ENCODE measurements at places on chromosomes 11 and 22.

DNA sequence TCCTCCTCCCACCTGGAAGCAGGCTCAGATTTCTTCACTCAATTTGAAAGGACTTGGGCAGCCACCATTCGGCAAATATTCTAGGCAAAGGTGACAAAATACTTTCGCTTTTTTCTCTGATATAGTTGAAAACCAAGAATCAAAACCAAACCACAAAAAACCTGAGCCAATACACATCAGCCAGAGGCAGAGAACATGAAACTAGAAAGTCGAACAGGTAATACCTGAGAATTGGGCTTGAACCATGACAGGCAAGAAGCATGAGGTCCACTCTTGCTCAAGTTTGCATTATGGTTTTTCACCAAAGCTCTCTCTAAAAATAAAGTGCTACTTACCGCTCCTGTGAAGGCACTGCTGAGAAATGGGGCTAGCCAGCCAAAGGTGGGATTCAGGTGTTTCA, 26.2 kb upstream of the LDLRAD3 start:
- no peak for DNase-seq

- no peak for DNase-seq
Observed at GRCh38 chr11:76700177-76701100, 29.9 kb upstream of the LRRC32 start.

GRCh38 chr11:16356057-16356760, at the start of gene SOX6:
TSS of gene SOX6 (minus strand) at chr11:16356546. CDS start at chr11:16341248, 15,298 bp downstream.
- no peak for DNase-seq

DNA sequence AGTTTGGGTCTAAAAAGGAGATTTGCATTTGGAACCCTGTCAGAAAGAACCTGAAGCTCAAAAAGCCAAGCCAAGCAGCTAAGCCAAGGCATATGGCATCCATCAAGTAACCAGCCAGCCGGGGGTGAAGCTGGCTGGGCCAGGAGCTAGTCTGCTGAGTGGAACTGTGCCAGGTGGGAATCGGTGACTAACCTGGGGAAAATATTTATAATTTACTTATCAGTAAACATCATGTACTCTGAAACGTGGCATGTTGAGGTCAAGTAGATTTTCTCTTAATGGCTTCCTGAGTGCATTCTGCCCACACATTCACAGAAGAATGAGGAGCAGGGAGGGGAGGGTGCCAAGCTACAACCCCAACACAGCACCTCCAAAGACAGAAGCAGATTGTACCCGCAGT, 70.5 kb upstream of the SESN3 start:
- DNase-seq: no peak

DNA sequence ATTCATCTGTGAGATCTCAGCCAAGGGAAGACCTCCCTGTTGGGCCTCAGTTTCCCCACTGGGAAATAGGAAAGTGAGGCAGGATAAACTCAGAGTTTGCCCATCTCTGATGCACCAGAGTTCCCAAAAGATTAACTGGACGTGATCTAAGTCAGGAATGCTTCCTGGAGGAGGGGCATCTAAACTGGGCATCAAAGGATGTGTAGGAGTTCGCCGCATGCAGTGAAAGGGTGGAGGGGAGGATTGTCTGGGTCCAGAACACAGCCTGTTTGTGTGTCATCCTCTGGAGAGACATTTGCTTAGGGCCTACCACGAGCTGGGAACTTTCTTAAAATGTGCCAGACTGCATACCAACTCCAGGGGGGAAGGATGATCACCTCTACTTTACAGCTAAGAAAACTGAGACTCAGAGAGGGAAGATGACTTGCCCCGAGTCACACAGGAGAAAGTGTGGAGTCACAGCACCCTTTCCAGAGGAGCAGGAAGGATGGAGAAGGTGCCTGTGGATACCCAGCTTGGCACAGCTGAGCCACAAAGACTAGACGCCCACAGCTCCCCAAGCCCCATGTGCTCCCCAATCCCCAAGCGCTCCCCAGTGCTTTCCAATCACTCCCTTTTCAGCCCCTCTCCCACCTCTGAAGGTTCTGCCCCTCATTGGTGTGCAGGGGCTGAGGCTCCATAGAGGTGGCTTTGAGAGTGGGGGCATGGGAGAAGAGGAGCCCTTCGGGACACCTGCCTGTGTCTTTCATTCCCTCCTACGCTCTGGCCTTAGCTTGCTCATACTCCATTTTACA, 50.1 kb downstream of the MN1 start:
- no peak for DNase-seq

DNA sequence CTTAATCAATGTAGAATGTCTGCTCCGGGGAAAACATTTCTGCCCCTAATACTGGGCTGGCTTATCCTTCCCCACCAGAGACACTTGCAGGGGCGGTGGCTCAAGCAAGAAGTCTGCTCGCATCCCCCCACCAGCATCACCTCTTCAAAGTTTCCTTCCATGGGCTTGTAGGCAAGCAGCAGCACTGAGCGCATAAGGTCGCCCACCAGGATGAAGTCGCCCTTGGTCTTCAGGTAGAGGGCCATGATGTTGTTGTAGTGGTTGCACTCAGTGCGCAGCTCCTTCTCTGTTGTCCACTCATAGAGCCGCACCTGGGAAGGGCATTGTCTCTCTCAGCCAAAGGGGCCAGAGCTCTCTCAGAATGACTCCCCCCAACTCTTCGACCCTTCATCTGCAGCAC, 8.6 kb upstream of the VWCE start:
- no peak for DNase-seq

GRCh38 chr11:132631989-132632388, 900.3 kb downstream of the OPCML start:
- no peak for DNase-seq

GRCh38 chr11:19244084-19244483, 3.3 kb upstream of the E2F8 start:
- DNase-seq: no peak

DNA sequence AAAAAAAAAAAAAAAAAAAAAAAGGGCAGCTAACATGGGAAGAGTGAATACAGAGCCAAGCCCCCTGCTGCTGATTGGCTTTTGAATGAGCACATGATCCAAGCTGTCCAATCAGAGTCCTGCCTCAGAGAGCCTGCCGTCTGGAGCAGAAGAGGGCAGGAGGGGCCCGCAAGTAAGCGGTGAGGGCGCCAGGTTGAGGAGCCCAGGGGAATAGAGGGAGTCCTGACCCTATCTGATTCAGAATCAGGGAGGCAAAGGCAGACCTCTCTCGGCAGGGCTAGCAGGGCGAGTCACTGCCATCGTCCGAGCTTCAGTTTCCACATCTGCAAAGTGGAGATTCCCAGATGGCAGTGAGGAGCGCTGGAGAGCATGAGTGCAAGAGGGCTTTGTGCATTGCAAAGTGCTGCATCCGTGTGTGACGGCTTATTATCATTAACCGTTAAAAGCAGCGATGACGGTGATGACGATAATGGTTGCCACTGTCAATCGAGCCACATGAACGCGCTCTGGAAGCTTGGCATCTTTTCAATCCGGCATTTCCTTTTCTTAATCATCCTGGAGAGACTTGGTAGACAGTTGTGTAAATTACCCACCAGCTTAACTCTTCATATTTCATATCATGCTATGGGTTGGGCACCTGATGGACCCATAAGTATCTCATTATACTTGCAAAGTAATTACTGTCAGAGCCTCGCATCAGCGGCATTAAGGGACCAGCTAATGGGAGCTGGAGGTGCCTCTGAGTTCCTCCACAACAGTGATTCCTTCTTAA, 68.6 kb upstream of the ATXN10 start:
- no peak for DNase-seq

GRCh38 chr22:43395086-43395695, 16.6 kb upstream of the MPPED1 start:
- no peak for DNase-seq

DNA sequence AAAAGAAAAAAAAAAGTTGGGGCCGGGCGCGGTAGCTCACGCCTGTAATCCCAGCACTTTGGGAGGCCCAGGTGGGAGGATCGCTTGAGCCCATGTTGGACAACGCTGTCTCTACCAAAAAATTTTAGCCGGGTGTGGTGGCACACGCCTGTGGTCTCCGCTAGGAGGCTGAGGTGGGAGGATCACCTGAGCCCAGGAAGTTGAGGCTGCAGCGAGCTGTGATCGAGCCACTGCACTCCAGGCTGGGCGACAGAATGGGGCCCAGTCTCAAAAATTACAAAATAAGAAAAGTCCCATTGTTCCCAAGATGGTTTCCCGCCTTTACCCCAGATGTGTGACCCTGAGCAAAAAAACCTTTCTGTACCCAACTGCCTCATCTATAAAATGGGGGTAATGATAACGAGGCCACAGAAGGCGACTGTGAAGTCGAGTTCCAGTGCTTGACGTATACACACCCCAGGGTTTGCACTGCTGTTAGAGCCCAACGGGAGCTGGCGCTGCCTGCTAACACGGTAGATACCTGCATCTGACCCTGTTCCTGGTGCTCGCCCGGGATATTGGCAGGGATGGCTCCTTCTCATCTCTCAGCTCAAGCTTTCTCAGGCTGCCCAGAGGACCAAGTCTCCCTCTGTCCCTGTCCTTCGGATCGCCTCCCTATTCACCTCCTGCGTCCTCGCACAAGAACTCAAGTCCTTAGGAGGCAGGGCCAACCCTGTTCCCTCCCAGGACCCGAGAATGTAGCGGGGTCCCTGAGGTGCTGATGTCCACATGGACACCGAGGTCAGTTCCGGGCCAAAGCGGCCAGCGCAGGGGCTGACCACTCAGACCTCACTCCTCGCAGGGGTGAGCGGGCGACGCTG, 1.1 kb upstream of the RPLP2 start:
- no peak for DNase-seq

DNA sequence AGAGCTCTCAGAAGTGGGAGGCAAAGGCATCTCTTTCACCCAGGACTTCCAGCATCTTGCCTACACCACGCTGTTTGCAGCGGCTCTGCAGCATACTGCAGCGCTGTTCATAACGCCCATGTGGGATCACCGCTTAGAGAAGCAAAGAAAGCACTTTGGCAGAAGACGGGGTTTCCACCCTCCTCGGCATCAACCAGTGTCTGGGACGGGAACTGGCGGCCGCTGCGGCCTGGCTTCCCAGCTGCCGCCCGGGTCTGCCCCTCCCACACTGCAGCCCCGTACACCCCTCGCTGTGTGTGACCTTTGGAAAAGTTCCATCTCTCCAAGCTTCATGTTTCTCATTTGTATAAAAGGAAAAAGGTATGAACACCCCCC, 545 bp upstream of the TIRAP start:
- DNase-seq: peak; percentile 55

DNA sequence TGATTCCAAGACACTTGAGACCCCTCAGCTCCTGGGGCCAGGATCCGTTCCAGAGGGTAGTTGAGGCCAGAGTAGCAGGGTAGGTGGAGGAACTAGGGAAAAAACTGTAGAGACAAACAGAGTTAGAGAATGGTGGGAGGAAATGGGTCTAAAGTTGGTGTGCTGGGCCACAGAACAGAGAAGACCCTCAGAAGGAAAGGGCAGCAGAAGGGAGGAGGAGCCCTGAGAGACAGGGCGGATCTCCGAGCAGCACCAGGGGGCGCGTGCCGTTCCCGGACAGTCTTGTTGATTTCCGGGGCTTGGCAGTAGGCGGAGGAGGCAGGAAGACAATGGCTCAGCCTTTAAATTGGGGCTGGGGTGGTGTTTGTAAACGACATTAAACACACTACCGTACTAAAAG, 2.4 kb upstream of the CECR2 start:
- DNase-seq: peak; percentile 73

DNA sequence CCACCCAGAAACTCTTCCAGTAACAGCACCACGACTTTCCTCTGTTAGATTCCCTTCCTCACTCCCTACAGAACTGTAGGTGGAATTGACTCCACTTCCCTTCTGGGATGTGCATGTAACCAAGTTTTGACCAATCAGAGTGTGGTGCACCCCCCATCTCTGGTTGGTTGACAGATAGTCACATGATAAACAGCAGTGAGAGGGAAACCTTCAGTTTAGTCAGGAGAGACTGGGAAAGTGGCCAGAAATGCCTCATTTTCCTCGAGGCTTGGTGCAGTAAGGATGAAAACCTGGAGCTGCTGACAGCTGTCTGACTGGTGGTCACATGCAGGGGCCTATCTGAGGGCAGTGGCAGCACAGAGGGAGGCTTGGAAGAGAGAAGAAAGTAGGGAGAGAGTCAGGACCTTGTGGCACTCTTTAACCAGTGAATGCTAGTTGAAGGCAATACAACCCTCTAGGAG, 67.3 kb upstream of the GRK3 start:
- no peak for DNase-seq

DNA sequence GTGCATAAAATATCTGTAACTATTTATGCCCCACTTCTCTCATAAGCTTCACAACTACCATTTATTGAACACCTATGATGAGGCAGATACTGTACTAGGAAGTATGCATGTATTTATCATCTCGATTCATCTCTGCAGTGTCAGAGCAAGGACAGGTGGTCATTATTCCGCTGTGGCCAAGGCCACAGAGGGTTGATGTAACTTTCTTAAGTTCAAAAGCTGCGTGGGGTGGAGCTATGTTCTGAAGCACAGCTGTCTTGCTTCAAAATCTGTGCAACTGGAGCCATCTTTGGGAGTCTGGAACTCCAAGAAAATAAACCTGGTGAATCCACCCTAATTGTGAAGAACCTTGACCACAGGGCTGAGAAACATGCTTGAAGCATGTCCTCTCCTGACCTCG, 60.2 kb upstream of the HMGXB4 start:
- DNase-seq: no peak

DNA sequence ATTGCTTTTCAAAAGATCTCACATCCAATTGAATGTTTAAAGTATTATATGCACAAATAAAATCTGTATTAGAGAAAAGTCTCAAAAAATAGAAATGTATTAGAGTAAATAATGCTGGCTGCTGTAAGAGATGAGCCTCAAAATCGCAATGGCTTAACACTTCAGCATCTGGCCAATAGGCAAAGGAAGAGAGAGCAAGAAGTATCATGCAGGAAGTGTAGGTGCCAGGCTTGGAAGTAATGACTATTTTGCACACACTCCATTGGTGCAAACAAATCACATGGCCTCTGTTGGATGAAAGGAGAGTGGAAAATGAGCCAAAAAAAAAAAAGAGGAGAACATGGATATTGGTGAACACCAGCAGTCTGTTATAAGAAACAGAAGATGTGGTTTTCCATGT, 193.0 kb upstream of the E2F8 start:
- no peak for DNase-seq

DNA sequence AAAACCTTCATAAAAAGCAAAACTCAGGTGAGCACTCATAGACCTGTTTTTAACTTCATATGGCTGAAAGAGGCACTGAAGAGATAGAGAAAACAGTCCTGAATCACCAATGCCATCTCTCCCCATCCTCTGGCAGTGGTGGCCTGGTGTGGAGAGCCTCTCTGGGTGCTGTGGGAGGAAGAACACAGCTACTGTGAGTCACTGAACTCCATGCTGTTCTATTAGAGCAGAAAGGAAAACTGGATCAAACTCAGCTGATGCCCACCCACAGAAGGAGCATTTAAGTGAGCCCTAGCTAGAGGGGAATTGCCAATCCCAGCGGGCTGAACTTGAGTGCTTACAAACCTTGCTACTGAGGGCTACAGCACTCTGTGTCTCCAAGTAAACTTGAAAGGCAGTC, 115.3 kb upstream of the SESN3 start:
- no peak for DNase-seq

GRCh38 chr11:122304973-122305372, 189.0 kb upstream of the BLID start:
- no peak for DNase-seq

- no peak for DNase-seq
Observed at GRCh38 chr11:74840486-74840885, 91.8 kb downstream of the RNF169 start.

- no peak for DNase-seq
Observed at GRCh38 chr11:68763181-68763721, 11.9 kb upstream of the TESMIN start.

- peak; percentile 39 for DNase-seq
Observed at GRCh38 chr22:37231406-37232139, 12.5 kb downstream of the RAC2 start.
